Effector memory CD4-positive, alpha-beta T cell (primary cell): ENCODE measurements at places on chromosomes 6 and 20.

DNA sequence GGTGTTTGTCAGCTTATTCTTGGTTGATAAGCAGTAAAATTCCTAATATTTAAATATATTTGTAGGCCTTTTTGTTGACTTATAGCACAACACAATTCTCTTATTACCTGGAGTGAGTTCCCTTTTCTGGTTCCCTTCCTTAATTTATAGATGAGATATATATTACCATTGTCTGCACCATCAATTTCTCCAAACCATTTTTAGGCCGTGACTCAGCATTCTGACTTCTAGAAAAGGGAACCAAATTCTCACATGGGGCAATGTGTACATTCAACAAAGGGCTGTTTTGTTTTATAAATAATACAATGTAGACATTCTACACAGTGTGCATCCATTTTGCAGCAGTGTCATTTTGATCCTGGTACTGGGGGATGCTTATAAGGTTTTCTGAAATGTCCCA lies 52.8 kb downstream of the NCOA7 start:
- DNase-seq, result no peak

GRCh38 chr6:14165091-14165490 lies 47.5 kb downstream of the CD83 start:
- DNase-seq, result no peak

DNA sequence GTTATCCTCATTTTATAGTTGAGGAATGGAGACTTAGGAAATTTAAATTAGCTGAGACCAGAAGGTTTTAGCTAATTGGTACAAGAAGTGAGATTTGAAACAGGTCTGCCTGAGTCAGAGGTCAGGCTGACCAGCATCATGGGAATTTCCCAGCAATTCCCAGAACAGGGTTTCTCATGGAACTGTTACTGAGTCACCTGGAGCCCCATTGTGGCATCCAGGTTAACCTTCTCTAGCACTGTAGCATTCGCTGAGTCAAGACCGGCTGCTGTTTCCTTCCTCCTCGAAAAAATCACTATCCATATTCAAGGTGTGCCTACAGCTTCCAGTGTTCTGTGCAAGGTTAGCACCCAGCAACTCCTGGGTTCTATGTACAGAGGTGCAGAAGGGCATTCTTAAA lies 238.0 kb upstream of the MAN1A1 start:
- DNase-seq, result no peak

- DNase-seq, result no peak
These were observed 116.2 kb downstream of the MTHFD1L start for GRCh38 chr6:150981669-150982068.

DNA sequence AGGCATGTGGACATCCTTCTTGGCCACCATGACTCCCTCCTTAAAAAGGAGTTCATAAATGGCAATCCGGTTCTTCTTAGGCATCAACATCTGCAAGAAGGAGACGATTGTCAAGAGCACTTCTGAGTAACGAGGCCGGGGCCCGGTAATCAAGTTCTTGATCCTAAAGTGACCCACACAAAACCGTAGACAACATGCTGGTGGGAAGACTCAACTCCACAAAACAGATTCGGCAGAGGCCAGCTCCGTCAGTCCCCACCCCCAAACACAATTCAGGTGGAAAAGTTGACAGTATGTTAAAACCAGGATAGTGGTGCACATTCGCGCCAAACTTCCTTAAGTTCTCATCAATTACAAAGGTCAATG lies 754 bp downstream of the RPS10 start:
- DNase-seq, result no peak

- no peak for DNase-seq
These were observed 44.2 kb upstream of the FAM50B start for GRCh38 chr6:3804964-3805363.

DNA sequence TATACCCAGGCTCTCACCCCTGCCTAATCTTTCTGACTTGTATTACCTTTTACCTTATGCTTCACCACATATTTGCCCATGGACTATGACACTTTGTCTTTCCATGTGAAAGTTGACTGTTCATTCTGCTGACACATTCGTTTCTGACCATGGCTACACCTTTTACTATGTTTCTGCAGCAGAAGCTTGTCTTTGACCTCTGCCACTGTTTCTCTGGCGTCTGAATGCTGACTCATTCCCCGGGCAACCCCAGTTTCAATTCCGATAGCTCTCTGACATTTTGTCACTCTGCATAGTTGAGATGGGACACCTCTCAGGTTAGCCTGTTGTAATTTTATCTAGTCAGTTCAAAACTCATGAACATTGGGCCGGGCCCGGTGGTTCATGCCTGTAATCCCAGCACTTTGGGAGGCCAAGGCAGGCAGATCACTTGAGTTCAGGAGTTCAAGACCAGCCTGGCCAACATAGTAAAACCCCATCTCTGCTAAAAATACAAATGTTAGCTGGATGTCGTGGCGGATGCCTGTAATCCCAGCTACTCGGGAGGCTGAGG lies 50.7 kb downstream of the SLC26A8 start:
- DNase-seq, result no peak

- DNase-seq, result no peak
These were observed 1.0 kb downstream of the TGM2 start for GRCh38 chr20:38164069-38164468.

- DNase-seq, result no peak
These were observed 113.3 kb downstream of the CRYBG1 start for GRCh38 chr6:106473812-106474211.

GRCh38 chr6:43393602-43394001 lies 24.2 kb upstream of the ZNF318 start:
- DNase-seq, result no peak

- no peak for DNase-seq
These were observed 2.9 kb upstream of the BPIFB1 start for GRCh38 chr20:33280000-33280680.

GRCh38 chr6:3913077-3913957 lies 64.1 kb downstream of the FAM50B start:
- DNase-seq, result no peak

GRCh38 chr6:151380848-151381205 lies 10.5 kb downstream of the ZBTB2 start:
- DNase-seq, result no peak

GRCh38 chr20:50284811-50285375 lies 94.3 kb downstream of the CEBPB start:
- no peak for DNase-seq

DNA sequence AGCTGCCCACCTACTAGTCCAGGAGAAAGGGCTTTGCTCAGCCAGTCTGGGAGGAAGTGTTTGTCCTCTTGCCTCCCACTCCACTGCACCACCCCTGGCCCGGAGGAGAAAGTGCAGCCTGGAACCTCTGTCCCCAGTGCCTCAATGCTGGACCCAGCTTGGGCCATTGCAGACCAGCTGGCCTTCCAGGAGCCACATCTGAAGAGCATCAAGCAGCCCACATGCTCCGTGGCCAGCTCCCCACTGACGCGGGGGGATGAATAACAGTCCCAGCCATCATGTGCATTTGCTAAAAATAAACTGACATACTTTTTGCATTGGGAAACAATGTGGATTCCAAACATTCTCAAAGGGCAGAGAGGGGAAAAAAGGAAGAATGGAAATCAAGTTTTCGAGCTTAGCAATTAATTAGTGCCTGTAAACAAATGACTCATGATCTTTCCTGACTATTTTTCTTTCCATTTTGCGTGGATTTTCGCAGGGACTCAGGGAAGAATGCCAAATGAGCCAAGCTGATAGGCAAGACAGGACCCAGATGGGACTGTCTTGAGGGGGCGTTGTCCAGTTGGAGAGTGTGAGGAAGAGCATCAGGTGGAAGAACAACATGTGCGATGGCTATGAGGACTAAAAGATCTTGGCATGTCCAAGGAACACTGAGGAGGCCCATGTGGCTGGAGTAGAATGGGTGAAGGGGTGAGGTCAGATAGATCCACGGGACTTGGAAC lies 34.1 kb downstream of the CEBPB start:
- DNase-seq, result no peak
